HFFc6 (cell line): ENCODE measurements at places on chromosomes 4 and X. TPM values are rescaled to one million over a fixed set of nuclear protein-coding genes. Genes with fewer than 3 reads are reported as not detected.

Gene RASSF6
- not detected in 3 replicates for total RNA-seq

Gene NKX3-2
- 0.07 to 0.17 TPM in 2 of 3 replicates, not detected in the other for total RNA-seq

DNA sequence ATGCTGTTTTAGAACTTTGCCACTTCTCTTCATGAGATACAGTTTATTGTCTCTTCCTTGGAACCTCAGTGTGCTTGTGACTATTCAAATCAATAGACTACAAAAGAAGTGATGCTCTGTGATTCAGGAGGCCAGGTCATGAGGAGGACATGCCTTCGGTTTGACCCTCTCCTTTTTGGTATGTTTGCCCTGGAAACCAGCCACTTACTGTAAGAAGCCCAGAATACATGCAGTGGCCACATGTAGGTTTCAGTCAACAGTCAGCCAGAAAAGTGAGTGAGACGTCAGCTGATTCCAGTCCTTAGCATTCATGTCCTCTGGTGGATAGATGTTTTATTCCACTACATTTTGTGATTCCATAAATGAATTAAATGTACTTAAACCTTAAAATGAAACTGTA is 328.7 kb downstream of the PCDH18 start:
- H3K27ac ChIP-seq, result no peak overlapping the region
- no peaks in the 10 kb centered on the region for H3K36me3 ChIP-seq
- no peaks in the 10 kb centered on the region for H3K27me3 ChIP-seq
- no peak overlapping the region for H3K4me3 ChIP-seq
- peak; percentile 6 for DNase-seq

- H3K36me3 ChIP-seq, result no peaks in the 10 kb centered on the region
- peaks cover 3% of the 10 kb centered on the region; the same call in 1 of the 2 replicates for H3K27me3 ChIP-seq
- H3K4me1 ChIP-seq, result no peaks in the 10 kb centered on the region
- H3K4me3 ChIP-seq, result no peak overlapping the region
These were observed 395.7 kb downstream of the RAPGEF2 start for GRCh38 chr4:159498446-159499115.

DNA sequence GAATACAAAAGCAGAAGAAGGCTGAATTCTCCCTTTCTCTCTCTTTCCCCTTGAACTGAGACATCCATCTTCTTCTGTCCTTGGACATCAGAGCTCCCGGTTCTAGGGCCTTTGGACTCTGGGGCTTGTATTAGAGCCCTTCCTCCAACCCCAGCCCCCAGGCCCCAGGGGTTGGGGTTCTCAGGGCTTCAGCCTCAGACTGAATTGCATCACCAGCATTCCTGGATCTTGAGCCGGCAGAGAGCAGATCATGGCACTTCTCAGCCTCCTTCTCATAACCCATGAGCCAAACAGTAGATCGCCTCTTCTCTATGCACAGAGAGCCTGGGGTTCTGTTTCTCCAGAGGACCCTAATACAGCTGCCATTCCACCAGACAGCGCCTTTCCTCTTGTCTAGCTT is 25.3 kb upstream of the CLDN24 start:
- H3K4me3 ChIP-seq, result no peak overlapping the region
- peaks cover 8% of the 10 kb centered on the region for H3K27me3 ChIP-seq
